OCI-LY7 (cell line): ENCODE measurements at places on chromosomes 3 and 15. TPM values are rescaled to one million over a fixed set of nuclear protein-coding genes. Genes with fewer than 3 reads are reported as not detected.

GALNT15 gene
- total RNA-seq, result not detected in 2 replicates

SCN5A gene
- not detected in 2 replicates for total RNA-seq

DNA sequence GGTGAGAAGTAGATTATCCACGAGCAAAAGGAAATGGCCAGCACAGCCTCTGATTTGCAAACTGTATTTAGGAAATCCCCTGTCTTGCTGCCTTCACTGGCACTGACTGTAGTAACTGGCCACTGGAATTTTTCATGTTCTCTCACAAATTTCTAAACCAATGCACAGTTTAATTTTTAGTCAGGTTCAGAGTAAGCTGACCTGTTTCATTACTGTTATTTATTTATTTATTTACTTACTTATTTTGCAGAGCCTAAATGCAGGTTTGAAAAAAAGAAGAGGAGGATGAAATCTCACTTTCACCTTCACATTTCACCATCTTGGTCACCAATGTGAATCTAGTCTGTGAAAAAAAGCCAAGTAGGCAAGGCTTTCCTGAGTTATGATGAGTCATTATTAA is 291.0 kb downstream of the PLOD2 start:
- DNase-seq, result no peak

- DNase-seq, result no peak
Measured at GRCh38 chr3:128483657-128484403, 9.2 kb downstream of the GATA2 start.

DNA sequence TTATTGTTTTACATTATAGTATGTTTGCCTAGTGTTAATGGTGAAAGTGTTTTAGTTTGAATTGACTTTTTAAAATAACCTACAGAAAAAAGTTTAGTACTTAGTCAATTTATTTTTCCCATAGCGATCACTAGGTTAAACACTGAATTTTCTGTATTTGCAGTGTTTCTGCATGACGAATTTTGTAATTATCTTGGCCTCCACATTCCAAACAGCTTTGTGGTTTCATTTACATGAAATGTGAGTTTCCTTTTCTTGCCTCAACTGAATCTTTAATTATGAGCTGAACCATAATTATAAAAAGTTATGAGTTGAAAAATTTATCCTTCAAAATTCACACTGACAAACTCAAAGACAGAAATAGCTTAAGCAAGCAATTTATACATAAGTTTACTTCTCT is 235.5 kb downstream of the CTNNB1 start:
- no peak for DNase-seq
